Activated T-helper 9 cell treated with anti-CD3 and anti-CD28 coated beads, Interleukin-2, amount 50 U/mL, for 16 hours (primary cell): ENCODE measurements at places on chromosomes 6 and 20.

GRCh38 chr6:155882527-155883333 lies 427.1 kb upstream of the NOX3 start:
- DNase-seq = no peak

DNA sequence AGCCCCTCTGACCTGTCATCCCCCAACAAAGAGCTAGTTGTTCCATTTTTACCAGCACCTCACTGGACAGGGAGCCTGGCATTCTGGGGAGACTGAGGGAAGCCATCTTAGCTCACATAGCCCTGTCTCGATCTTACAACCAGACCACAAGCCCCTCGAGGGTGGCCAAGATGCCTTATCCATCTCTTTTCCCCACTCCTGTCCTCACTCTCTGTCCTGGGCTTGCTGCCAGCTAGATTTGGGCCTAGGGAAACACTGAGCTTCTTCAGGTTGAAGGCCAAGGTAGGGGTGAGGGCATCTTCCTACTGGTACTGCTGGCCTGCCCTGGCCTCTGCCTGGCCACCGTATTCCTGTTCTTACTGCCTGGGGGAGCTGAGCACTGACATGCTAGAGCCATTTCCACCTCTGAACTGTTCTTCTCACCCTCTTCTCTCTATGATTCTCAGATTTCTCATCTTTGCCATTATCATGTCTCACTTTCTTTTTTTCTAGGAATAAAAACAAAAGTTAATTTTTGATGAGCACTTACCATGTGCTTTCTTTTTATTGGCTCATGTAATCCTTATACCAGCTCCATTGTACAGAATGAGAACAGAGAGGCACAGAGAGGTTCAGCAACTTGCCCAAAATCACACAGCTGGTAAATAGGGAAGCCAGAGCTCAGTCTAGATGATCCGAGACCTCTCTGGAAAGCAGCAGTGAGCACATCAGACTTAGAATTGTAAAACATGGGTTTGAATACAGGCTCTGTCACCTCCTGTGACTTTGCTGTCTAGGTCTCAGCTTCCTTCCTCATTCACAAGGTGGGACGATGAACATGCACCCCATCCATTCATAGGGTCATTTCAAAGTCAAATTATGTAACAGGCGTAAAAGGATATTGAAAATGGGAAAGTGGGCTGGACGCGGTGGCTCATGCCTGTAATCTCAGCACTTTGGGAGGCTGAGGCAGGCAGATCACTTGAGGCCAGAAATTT lies 28.7 kb downstream of the FGD2 start:
- no peak for DNase-seq

GRCh38 chr20:16438100-16438499 lies 135.1 kb downstream of the KIF16B start:
- no peak for DNase-seq

DNA sequence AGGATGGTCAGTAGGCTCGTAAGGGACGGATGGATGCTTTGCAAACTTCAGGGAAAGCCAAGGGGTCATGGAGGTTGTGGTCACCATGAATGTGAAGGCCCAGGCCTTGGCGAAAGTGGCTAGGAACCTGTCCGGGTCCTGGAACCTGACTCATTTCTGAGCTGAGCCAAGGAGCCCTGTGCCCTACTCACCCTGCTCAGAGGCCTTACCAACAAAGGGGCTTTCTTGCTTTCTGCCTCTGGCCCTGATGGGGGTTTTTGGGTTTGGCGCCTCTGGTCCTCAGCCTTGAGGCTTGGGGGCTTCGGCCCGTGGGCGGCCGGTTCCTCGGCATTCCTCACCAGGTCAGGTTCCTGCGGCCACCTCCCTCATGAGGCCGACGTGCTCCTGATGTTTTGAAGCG lies 155.1 kb downstream of the DTNBP1 start:
- DNase-seq = no peak

DNA sequence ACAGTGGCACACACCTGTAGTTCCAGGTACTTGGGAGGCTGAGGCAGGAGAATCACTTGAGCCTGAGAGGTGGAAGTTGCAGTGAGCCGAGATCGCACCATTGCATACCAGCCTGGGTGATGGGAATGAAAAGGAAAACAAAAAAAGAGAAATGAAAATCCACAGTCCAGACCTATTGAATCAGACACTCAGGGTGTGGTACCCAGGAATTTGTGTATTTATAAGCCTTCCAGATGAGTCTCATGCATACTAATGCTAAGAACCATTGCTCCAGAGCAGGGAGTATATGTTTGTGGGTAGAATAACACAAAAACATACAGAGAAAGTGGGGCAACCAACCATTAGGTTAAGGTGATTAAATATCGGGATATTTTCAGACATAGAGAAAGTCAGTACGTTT lies 36.1 kb upstream of the PLCB4 start:
- no peak for DNase-seq

GRCh38 chr6:39714802-39715201 lies 10.4 kb downstream of the KIF6 start:
- DNase-seq = no peak

- DNase-seq = no peak
Measured at GRCh38 chr6:131831886-131832285, 24.1 kb downstream of the ENPP1 start.

DNA sequence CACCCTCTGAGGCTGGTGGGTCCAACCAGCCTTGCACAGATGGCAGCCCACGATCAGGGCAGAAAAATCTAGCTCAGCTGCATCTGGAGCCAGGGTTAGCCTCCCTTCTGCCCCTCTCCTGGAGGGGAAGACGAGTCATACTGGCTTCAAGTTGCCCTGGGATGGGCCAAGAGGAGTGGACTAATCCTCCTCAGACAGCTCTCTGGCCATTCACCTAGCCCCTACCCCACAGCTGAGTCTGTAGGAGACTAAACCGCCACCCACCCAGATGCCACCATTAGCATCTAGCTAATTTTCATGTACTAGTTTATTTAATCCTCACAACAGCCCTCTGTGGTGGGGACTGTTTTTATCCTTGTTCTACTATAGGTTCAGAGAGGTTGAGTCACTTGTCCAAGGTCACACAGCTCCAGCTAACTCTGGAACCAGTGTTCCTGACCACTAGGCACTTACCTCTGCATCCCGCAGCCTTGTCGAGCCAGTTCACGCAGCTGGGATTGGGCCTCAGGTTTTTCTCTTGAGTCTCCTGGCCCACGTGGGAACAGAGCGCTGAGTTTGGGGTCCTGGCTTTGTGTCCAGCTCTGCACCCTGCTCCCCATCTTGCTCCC lies 48.5 kb upstream of the CCDC167 start:
- no peak for DNase-seq

GRCh38 chr6:116530436-116530835 lies 15.0 kb downstream of the TRAPPC3L start:
- DNase-seq = no peak

DNA sequence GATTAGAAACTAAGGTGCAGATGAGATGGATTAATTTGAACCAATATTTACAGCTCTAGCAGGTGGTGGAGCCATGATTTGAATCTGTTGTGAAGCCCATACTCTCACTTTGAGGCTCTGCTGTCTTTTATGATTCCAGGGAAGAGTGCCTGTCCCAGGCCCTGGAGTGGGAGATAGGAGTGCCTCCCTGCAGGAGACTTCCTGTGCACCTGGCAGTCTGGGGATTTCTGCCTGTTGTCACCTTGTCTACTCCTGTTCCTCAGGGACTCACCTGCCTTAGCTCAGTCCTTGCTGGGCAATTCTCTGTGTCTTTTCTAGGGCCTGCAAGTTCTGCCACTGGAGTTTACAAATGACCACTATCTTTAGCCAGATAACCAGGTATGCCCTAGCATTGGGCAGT lies 46.3 kb downstream of the SCAND1 start:
- DNase-seq = no peak

DNA sequence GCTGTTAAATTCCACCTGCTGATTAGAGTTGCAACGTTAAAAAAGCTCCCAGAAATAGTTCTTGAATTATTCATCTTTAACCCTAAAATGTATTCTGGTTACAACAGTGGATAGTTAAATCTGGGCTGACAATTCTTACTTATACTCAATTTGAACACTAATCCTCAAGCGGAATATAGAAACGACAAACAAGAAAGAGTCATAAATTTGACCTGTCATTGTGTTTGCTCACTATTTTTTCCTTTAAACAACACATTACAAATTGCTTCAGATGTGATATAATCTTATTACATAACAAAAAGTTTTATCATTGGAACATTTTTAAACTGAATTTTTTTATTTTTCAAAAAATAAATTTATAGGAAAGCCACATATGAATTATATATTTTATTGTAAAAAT lies 104.5 kb upstream of the RNF217 start:
- DNase-seq = no peak

- DNase-seq = no peak
Measured at GRCh38 chr6:99307295-99307907, 42.1 kb downstream of the FAXC start.

DNA sequence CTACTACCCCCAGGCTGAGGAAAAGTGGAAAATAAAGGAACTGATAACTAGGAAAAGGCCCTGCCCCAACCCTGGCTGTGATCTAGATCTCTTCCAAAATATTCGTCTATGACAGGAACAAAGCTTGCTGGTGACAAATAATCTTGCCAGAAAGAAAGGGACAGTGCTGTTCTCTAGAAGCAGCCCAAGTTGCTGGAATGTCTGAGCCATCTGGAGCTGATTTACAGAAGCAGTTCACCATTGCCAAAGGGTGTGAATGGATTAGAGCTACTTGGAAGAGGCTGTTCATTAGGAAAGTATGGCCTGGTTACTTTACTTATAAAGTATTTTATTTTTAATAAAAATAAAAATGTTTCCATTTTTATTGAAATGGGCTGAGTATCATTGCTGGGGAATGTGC lies 146.3 kb downstream of the EPM2A start:
- no peak for DNase-seq

GRCh38 chr6:17577059-17577458 lies 23.0 kb upstream of the FAM8A1 start:
- no peak for DNase-seq

DNA sequence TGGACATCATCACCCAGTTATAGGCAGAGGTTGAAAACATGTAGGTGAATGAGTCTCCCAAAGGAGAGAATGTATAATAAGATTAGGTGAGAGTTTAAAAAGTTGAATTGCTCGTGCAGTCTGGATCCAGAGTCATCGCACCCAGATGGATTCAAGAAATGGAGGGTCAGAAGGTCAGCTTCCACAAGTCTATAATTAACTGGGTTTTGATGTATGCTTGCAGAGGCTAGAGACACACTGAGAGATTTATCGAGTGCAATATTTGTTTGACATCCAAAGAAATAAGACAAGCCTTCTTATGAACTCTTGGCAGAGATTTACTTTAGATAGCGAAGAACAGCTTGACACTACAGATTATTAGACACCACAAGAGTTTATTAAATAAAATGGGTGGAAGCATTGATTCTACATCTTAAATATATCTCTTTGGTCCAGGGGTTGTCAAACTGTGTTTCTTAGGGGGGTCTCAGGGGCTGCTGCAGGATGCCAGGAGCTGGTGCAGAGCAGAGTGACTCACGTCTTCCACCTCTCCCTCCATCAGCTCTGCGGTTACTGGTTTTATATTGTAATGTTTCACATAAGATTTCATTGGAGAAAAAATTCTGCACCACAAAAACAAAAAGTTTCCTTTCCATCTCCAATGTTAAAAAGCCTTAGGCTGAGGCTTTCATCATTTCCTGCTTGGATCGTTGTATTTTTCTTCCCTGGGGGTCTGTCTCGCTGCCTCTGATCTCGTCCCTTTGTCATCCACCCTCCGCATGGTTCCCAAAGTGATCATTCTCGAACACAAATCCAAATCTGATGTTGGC lies 176.2 kb upstream of the AHI1 start:
- DNase-seq = no peak

- DNase-seq = no peak
Measured at GRCh38 chr20:56731476-56731875, 102.4 kb downstream of the TFAP2C start.

GRCh38 chr20:24981790-24982189 lies 10.8 kb downstream of the APMAP start:
- no peak for DNase-seq

DNA sequence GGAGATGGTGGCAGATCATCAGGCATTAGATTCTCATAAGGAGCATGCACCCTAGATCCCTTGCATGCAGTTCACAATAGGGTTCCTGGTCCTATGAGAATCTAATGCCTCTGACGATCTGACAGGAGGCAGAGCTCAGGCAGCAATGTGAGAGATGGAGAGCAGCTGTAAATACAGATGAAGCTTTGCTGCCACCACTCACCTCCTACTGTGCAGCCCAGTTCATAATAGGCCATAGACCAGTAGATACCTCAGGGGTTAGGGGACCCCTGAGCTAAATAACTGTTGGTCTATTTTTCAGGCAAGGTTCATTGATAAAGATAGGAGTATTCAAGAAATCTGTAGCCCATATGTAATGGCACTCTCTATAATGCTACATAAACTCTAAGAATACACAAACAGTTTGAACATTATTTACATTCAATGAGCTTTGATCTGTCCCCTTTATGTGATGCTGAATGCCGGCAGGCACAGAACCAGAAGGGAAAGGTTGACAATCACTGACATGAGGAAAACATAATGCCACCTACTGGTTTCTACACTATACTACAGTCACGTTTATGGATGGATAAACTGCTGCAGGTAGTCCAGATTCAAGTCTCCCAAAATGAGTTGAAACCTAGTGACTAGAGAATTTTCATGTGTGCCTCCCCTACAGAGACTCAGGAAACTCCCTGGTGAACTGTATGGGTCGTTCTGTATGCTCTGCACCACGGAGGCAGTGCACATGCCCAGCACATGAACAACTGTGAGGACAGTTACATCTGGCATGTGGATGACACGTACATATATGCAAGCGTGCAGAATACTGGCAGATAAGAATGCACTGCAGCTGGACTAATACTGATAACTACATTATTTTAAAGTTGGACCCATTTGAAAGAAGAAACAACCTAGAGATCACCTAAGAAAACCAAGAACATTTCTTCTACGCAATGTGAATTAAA lies 72.0 kb downstream of the DST start:
- DNase-seq = no peak

DNA sequence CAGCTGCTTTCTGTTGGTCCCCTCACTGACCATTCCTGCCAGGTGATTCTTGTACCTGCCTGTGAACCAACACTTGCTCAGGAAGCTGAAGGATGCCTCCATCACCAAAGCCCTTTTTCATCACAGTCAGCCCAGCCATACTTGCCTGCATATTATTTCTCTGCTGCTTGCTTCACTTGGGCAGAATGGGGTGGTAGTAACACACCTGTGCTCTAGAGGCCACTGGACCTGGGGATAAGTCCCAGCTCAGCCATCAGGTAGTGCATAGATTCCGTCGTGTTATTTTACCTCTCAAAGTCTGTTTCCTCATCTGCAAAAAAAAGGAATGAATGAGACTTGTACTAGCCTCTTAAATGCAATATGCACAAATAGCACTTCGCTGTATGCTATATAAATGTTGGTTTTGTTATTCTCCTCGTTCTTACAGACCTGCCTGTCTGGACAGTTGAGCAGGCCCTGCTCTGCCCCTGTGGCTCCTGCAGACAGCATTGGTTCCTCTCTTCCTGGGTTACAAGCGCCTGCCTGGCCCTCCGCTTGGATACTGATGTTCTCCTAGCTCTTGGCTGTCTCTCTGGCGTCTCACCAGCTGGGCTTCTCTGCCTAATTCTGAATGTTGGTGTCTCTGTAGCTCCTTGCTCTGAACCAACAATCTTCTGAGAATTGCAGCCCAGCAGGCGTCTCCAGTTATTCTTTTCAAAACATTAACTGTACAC lies 151.8 kb downstream of the UNC5CL start:
- DNase-seq = no peak

- no peak for DNase-seq
Measured at GRCh38 chr6:10081075-10081474, 333.8 kb downstream of the TFAP2A start.
